ENCODE measurements at places on chromosomes 2 and 18.

- no peak for DNase-seq
These were observed 116.8 kb downstream of the MSH2 start for GRCh38 chr2:47519604-47520301.

GRCh38 chr18:63265326-63265725 is 54.2 kb downstream of the BCL2 start:
- no peak for DNase-seq

DNA sequence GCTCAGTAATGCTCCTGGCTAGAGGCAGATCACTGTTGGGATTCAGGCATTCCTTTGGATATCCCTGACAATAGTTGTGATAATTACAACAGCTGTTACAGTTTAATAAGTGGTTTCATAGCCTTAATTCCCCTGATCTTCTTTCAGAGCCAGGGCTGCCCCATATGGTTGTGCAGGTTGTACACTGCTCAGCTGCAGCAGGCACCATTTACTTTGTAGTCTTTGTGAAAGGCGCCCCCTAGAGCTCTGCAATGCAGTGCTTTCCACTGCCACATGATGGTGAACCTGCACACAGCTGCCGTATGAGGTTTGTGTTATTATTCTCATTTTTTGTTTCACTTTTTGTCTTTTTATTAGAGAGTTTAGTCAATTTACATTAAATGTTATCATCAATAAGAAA is 239.1 kb downstream of the KCNS3 start:
- no peak for DNase-seq

DNA sequence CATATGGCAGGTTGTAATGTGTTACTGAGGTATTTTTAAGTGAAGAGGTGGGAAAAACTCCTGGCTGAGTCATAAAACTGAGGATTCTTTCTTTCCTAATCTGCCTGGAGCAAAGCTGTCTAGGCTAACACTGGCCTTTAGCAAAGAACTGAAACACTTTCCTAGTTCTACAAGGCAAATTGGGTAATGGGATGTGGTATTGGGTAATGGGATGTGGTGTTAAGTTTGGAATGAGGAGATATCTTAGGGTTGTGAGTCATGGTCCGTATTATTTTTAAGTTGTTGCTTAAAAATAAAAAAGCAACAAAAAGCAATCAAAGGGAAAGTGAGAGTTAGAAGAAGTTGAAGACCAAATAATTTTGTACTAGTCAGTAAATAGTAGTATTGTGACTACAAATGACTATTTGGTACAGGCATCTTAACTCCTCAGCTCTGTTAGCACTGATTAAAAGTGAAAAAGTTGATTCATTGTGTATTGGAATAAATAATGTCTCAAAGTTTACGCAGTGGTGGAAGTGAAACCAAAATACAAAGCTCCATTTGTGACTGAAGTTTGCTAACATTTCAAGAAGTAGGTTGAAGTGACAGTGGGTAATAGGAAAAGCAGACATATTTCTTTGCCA is 216.8 kb downstream of the CAMKMT start:
- no peak for DNase-seq

DNA sequence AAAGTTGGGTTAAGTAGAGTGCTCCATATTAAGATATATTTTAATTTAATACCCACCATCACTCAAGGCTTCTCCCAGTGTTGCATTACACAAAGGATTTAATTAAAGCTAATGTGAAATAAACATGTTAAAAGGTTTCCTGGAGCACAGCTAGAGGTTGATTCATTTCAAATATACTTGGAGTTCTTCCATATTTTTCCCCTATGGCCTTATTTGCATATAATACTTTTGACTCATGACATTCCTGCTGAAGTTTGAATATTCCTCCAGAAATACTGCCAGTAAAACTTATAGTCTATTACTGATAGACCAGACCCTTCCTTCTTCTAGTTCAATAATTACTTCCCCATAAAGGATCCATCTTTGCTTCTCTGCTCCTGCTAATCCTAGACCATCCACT is 227.5 kb downstream of the GULP1 start:
- no peak for DNase-seq

DNA sequence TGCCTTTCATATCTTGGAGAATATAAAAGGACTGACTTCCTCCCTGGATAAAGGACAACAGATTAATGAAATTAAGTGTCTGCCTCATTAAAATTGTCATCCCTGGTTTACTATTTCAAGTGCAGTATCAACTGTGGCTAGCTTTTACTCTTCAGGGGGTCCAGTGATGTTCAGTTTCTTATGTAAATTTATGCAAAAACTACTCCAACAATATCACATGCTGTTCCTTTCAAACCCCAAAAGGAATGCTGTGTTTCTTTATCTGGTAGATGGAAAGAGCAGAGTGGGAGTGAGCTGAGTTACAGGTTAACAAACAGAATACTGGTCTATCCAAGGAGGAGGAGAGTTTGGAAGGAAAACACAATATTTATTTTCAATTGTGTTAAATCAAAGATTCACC is 283.7 kb upstream of the VWC2L start:
- DNase-seq: no peak

- no peak for DNase-seq
These were observed 44.4 kb upstream of the PEX13 start for GRCh38 chr2:60972889-60973656.

DNA sequence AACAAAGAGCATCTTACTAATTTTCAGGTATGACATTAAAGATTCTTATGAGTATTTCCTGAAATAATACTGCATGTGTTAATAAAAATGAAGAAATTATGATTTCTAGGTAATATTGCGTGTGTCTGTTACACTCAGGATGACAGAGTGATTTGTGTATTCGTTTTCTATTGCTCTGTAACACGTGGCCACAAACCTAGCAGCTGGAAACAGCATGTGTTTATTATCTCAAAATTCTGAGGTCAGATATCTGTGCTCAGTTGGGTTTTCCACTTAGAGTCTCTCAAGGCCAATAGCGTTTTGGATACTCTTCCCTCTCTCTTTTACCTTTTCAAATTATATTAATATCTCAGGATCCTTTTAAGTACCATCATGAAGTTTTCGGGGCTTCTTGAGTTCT is 667.9 kb upstream of the CDH7 start:
- DNase-seq: no peak

DNA sequence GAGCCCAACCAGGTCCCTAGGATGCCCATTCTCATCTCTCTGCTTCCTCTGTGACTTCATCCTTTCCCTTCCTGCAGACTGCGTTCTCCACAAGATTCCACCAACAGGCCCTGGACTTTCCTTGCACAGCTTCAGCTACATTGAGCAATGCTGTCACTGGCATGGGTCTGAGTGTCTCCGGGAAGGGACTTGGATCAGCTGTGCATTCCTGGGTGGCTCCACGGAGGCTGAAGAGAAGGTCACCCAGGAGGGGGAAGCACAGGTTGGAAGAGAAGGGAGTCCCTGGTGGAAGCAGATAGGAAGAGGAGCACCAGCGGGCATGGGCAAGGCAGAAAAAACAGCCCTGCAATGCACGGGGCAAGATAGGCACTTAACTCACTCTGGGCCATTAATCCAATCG is 140.5 kb downstream of the UXS1 start:
- DNase-seq: no peak

DNA sequence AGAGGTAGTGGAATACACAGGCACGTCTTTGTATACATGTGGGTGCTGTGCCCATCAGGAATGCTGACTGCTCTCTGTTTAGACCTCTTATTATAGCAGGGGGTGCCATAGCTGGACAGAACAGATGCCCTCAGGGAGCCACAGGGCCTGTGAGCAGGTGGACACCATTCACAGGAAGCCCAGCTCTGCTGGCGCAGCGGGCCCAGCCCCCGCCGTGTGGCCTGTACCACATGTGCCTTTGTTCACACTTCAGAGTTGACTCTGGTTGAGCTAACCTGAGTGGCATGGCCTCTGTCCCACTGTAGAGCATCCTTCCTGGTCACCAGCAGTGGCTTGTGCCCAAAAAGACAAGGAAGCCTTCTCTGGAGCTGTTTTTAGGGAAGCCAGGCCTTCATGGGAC is 730.9 kb upstream of the ID2 start:
- no peak for DNase-seq

DNA sequence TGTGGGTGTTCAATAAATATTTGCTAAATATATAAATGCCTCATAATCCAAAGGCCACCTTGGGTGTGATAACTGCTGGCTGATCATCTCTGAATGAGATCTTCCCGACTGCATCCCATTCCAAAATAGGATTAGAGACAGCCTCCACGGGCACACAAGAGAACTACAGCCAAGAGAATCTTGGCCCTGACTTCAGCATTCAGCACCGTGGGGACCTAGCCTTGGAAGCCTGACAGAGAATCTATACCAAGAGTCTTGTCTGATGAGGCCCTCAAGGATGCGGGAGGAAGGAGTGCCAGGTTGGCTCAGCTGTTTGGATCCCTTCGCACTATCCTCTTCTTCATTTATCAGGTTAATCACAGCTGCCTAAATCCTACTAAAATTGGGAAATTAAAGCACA is 85.8 kb downstream of the RBM43 start:
- no peak for DNase-seq

DNA sequence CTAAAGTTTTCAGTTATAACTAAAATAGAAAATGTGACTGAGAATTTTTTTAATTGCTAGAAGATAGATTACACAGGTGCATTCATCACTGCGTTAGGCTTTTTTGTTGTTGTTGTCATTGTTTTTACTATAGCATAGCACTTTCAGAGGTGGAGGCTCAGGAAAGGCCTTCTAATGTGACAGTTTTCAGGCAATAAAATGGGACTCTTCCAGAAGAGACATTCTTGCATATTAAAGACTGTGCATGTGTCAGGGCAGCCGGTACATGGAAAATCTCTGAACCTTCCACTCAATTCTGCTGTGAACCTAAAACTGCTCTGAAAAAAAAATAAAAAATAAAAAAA is 175.2 kb downstream of the METTL4 start:
- no peak for DNase-seq

DNA sequence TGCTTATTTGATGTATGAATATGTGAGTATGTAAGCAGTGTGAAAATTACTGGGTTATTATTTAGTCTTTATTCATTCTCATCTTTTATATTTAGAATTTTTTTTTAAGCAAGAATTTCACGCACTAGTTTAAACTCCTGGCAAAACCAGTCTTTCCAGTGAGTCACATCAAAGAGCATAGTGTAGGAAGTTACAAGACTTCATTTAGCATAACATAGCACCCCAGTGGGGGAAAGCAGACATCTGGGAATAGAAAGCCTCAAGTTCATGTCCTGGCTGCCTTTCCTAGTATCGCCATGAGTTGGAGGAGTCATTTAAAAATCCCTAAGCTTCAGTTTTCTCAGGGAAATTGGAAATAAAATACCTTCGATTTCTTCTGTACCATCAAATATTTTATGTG is 408.3 kb downstream of the NUP35 start:
- no peak for DNase-seq

GRCh38 chr18:49225160-49225559 is 235.3 kb downstream of the DYM start:
- DNase-seq: no peak

- DNase-seq: no peak
These were observed 93.5 kb upstream of the MAPRE2 start for GRCh38 chr18:34947711-34948125.

- DNase-seq: no peak
These were observed 34.9 kb downstream of the SULT1C2 start for GRCh38 chr2:108323619-108324018.

- no peak for DNase-seq
These were observed 1.9 kb upstream of the SOX11 start for GRCh38 chr2:5690286-5690685.

- DNase-seq: no peak
These were observed 246.1 kb upstream of the CYRIA start for GRCh38 chr2:16911746-16912145.

DNA sequence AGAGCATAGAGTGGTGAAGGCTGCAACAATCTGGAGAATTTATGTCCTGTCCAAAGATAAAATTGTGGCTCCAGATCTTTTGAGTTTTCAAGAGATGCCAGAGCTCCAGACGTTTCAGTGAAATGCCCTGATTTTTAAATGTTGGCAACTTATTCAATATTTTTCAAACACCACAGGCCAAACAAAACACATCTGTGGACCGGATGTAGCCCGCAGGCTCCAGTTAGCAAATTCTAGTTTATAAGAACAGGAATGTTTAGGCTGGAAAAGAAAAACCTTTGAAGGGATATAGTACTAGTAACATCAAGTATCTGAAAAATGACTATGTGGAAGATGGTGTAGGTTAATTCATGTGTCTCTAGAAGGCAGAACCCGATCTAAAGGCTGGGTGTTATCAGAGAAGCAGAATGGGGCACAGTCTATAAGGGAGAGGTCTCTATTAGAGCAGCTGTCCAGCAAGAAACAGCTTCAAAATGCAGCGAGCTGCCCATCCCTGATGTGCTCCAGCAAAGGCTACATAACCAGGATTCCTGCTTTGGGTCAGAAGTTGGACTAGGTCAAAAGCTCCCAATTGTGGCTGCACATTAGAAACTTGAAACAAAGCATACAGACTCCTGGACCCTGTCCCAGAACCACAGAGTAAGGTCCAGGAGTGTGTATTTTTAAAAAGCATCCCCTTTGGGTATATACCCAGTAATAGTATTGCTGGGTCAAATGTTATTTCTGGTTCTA is 105.9 kb downstream of the ANKRD44 start:
- DNase-seq: no peak

DNA sequence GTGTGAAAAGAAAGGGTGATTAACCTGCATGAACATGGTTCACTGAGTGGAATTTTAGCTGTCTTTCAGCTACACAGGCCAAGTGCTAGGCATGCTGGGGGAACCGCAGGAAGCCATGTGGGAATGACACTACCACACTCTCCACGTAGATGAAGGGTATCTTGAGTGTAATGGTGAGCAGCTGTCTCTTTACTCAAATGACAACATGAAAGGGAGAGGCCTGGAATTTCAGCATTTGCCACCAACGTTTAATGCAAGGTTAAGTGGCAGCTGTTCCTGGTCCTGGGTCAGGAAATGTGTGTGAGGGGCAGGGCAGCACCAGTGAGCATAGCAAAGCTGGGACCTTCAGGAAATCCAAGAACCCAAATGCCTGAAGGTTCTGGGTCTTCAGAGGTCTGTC is 588.4 kb downstream of the SLC4A3 start:
- no peak for DNase-seq

DNA sequence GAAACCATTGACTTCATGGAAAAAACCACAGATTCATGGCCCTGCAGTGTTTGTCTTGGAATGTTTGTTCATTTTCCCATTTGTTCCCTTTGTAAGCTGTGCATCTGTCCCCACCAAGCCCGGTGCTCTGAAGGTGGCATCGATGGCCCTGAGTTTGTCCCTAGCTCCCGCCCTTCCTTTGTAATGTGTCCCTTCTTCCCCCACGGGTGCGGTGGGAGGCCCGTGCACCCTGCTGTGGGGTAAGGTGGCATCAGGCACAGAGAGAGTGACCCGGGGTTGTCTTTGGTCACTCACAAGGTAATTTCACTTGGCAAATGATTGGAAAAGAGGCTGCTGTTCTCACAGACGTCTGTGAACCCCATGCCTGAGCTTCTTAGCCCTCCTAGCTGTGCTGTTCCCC is 28.7 kb downstream of the KLHL29 start:
- no peak for DNase-seq

Data from substantia nigra (tissue), 51 donors.